ENCODE measurements at places on chromosomes 12 and 14.

DNA sequence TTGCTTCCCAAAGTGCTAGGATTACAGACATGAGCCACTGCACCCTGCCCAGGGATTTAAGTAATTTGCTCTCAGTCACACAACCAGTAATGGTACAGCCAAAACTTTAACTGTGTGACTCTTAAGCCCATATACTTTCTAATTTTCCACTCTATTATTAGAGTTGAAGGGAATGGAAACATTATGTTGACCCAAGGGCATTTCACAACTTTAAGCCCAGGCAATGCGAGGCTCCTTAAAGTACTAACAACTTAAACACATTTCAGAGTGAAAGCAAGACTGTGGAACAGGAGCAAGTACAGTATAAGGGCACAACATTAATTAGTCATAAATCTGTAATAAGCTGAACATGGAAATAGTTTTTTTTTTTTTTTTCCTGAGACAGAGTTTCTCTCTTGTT is 39.8 kb downstream of the BAZ1A start:
- DNase-seq, result no peak

DNA sequence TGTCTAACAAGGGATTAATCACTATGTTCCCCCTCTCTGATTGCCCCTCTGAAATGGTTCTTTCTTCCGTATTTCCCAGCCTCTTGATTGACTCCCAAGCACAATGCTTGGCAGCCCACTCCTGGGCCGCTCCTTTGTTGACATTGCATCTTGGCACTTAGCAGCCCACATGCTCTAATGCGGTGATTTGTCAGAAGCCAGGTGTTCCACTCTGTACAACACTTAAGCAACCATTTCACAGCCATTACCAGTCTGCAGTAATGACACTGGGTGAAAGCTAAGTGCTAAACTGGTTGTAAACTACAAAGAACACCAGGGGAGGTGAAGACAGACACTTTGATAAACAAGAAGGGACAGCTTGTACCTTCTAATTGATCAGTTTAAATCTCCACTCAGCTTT is 353.5 kb downstream of the TMEM132D start:
- no peak for DNase-seq

GRCh38 chr12:97639702-97640101 is 177.1 kb downstream of the RMST start:
- DNase-seq, result no peak

DNA sequence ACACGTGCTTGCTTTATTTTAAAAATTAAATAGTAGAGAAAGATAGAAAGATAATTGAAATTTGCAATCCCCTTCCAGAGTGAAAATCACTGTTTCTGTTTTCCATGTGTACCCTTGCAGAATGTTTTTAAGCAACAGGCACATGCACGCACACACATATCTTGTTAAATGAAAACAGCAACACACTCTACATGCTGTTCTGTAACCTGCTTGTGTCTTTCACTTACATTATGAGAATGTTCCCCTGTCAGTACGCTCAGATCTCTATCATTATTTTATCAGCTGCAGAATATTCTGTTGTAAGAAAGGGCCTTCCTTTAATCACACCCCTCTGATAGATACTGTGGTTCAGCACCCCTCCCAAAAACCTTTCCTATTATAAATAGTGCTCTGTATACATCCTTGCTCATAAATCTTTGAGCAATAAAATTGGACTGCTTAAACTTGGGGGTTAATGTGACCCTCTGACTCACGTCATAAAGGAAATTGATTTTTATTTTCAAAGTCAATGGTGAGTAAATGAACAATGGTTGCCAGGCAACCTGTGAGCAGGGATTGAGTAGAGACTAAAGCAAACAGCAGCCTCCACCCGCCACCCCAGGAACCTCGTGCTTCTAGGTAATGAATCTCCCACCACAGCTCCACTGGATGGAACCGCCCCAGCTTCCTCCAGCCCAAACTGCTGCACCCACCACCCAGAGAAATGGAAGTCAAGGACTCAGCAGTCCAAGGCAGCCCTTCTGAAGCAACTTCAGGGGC is 31.9 kb upstream of the CHGA start:
- DNase-seq, result no peak

DNA sequence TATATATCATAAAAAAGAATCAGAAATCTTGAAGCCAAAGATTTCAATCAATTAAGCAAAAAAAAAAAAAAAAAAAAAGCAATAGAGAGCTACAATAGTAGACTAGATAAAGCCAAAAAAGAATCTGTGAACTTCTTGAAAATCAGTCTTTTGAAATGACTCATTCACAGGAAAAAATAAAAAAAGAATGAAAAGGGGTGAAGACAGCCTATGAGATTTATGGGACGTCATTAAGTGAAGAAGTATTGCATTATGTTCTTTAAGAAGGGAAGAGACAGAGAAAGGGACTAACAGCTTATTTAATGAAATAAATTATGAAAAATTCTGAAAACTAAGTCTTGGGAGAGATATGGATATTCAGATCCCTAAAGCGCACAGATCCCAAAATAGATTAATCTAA is 103.8 kb downstream of the ACSS3 start:
- DNase-seq, result no peak

DNA sequence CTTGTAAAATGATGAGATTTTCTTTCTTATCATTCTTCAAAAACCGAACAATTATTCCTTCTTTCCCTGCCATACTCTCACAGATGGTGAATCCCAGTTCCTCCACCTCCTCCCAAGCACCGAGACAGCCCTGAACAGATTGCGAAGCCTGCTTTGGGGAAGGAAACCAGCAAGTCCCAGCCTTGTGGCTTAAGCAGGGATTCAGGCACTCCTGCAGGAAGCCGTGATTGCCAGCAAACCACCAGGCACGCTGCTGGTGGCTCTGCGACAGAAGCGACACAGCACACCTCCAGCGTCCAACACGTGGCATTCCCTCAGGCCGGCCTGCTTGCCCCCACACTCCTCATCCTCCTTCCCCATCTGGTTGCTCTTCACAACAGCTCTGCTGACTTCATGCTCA is 237.7 kb downstream of the GXYLT1 start:
- DNase-seq, result no peak

- DNase-seq, result no peak
Measured at GRCh38 chr12:99658671-99659349, 11.3 kb downstream of the GARIN6 start.

DNA sequence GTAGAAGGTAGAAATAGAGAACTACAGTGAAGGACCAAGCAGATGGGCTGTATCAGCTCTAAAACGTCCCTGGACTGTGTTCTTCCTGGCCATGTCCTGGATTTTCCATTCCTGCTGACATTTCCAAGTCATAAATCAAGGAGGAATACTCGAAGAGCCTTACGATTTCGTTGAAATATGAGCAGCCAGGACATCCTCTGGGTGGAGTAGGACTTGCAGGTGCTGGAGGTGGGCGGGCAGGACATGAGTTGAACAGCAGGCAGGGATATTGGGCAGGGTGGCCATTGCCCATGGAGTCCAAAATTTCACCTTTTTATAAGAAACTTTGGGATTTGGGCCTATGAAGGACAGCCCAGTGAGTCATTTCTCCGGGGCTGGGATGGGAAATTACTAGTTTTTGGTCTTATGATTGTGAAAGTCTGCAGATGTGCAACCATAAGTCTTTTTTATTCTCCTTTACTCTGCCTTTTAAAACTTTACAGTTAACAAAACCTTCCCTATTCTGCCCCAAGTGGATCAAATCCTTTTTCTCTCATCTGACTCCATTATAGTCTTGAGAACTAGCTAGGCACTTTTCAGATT is 88.8 kb downstream of the TMX1 start:
- DNase-seq, result no peak

DNA sequence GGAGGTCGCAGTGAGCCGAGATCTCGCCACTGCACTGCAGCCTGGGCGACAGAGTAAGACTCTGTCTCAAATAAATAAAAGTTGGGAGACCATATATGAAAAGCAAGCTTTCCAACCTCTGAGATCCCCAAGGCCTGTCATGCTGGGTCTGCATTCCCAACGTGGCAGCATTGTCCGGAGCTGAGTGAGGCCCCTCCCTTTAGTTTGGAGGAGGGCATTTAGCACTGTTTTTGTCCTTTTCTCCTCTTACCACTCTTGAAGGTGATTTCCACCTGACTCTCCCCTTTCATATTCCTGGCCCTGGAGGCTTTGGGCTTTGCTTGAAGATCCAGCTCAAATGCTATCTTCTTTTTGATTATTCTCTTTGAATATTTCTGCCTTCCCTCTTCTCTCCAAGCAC is 3.2 kb downstream of the AACS start:
- no peak for DNase-seq

- DNase-seq, result no peak
Measured at GRCh38 chr12:27456618-27457017, 10.1 kb downstream of the SMCO2 start.

GRCh38 chr12:53997204-53998109 is 2.5 kb upstream of the HOXC9 start:
- no peak for DNase-seq

GRCh38 chr14:69241577-69241976 is 18.4 kb upstream of the GALNT16 start:
- DNase-seq, result no peak

GRCh38 chr14:71536927-71537772 is 395.1 kb upstream of the RGS6 start:
- no peak for DNase-seq

DNA sequence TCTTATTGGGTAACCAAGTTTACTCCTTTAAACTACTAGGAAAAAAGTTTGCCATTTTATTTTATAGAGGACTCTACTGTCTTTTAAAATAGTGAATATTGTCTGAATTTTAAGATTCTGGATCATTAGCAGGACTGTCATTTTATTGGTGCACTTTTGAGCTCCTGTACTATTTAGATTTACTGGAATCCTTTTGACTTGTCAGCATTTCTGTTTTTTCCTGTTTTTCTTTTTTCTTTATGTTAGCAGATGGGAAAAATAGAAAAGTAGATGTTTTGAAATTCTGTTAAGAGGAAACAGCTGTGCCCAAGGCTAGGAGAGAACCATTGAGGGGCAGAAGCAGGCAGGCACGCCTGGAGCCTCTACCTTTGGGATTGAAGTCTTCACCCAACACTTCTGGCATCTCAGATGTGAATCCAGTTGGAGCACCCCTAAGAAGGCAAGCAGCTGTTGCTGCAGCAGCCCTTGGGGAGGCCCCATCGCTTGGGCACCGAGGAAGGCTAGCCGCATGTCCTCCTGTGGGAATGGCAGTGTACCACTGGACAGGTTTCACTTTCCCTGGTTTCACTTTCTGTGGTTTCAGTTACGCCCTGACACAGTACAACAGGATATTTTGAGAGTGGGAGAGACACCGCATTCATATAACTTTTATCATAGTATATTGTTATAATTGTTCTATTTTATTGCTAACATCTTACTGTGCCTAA is 11.5 kb downstream of the RIMKLB start:
- no peak for DNase-seq

DNA sequence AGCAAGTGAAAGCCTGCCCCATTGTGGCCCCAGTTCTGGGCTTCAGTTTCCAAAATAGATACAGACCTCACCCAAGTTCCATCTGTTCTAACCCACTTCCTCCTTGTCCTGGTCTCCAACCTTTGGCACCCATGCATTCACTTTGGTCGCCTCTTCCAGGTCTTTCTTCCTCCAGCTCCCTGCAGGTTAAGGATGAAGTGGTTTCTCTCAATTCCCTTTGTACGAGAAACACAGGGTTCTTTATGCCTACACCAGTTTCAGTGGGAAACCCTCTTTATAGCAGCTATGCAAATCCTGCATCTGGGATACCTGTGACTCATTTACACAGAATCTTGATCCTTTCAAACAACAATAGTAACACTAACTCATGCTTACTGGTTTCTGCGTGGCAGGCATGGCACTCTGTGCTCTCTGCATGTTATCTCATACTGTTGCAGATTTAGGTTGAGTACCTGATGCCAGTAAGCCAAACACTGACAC is 110.6 kb upstream of the AMIGO2 start:
- DNase-seq, result no peak

- DNase-seq, result no peak
Measured at GRCh38 chr12:115088995-115089841, 405.2 kb upstream of the TBX3 start.

GRCh38 chr14:79076428-79076827 is 906.3 kb downstream of the NRXN3 start:
- DNase-seq, result no peak

- DNase-seq, result no peak
Measured at GRCh38 chr12:6377667-6377994, 2.3 kb upstream of the SCNN1A start.

DNA sequence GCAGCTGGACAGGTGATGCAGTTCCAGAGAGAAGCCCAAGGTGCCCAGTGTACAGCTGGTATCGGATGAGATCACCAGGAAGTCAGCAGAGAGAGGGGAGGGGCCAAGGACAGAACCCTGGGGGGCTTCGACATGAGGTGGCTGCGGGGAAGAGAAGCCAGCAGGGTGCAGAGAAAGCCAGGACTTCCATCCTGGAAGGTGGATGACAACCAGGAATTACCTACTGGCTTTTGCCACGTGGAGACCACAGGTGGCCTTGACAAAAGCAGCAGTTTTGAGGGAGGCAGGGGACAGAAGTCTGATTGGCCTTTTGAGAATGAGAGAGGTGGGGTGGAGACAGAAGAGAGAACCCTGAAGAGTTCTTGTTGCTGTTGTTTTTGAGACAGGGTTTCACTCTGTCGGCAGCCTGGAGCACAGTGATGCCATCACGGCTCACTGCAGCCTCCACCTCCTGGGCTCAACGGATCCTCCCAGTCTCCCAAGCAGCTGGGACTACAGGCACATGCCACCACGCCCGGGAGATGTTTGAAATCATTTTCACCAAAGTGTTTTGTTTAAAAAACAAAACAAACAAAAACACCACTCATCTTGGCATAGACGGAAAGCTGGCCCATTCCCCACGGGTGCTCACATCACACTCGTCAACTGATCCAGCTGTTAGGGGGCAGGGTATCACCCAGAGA is 35.2 kb downstream of the CDC42BPB start:
- DNase-seq, result no peak

DNA sequence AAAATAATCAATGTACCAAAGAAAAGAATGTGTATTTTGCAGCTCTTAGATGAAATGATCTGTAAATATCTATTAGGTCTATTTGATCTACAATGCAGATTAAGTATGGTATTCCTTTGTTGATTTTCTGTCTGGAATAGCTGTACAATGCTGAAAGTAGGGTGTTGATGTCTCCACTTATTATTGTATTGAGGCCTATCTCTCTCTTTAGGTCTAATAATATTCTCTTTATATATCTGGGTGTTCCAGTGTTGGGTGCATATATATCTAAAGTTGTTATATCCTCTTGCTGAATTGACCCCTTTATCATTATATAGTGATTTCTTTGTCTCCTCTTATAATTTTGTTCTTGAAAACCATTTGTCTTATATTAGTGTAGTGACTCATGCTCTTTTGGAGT is 885.5 kb upstream of the FOXG1 start:
- no peak for DNase-seq

All from T-helper 22 cell (primary cell).